Spinal cord (tissue), 10 donors: ENCODE measurements at places on chromosomes 3 and 15.

DNA sequence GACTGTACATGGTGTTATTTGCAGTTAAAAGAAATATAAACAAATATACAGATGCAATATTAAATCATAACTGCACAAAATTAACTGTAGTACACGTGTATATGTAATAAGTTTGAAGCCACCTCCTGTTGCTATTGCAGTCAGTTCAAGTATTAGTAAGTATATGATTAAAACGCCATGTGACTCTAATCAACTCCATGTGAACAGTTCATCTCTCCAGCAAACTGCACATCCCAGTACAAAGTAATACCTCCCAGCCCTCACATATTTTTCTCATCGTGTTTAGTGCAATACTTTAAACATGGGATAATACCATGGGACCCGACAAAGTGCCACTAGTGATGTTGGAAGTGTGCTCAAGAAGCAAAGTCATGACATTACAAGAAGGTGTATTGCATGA, 34.6 kb downstream of the PDCD10 start:
- DNase-seq = no peak

DNA sequence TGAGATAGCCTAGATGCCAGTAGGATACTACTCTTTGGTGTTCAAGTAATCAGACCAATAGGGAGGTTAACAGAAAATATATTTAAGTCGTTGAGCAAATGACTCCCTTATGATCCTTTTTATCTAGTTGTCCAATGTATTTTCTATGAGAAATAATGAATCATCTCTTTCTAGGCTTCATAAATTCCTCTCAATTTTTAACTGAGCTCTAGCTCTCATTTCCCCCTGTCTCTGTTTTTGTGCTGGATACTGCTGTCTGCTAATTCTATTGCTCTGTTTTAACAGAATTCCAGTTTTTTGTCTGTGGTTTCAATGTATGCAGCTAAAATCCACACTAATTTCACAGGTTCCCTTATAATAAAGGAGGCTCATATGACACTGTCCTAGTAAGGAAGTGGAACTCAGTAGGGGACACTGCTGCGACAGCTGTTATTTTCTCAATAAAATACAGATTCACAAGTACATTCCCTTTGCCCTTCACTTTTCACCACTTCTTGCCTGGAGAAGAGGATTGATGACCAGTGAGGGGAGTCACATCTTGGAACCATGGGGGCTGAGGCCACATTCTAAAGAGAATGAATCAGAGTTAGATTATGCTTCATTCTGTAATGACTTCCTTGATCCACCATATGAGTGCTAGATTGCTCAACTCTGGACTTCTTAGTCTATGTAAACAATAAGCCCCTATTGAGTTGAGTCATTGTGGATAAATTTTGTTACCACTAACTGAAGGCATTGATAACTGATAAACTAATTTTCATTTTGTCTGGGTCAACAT, 558.7 kb upstream of the KCNMB2 start:
- no peak for DNase-seq

- no peak for DNase-seq
These were observed 19.3 kb downstream of the SLC51A start for GRCh38 chr3:196235452-196236122.

DNA sequence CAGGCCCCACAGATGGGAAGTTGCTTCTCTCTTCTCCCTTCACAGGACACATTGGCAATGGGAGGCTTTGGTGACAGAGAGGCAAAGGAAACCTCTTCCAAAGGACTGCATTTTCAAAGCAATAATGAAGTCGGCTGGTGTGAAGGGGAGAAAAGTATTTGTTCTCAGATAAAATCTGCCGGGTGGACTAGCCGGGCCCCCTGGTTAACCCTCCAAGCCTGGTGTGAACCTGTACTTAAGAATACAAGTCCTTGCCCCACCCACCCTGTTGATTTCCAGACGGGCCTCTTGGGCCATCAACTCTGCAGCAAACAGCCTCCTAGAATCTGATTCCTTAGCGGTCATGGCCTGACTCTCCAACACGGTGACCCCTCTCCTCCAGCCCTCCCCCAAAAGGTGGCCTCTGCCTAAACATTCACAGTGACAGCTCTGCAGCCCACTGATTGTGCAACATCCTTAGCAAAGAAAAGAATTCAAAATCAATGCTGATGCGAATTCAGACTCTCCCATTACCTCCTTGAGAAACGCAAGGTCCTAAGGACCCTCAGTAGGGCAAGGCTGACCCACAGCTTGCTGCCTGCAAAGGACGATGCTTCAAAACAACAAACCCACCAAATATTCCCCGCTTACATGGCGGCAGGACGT, 9.9 kb downstream of the TLE3 start:
- DNase-seq = no peak

- peak; percentile 32 for DNase-seq
These were observed at the start of gene LHFPL4 for GRCh38 chr3:9553021-9553947. LHFPL4 (minus strand) TSS chr3:9553822; CDS start chr3:9552679, 1,143 bp downstream.

GRCh38 chr3:9884555-9885165, 4.6 kb upstream of the CIDEC start:
- DNase-seq = no peak

DNA sequence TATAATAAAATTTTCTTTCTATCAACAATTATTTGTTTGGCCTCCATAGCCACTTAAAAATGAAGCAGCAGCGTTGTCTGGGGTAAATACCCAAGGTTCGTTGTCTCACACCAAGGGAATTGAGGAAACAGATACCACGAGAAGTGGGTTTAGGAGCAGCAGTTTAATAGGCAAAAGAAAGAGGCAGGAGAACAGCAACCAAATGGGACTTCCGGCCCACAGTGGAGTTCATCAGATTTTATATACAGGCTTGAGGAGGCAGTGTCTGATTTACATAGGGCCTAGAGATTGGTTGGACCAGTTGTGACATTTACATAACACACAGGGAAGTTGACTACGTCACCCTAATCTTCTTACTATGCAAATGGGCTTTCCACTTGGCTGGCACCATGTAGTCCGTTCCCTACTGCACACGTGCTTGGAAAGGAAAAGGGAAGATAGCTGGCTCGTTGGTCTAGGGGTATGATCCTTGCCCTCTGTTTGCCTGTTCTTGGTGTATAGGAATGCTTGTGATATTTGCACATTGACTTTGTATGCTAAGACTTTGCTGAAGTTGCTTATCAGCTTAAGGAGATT, 61.5 kb upstream of the SETMAR start:
- DNase-seq = no peak

DNA sequence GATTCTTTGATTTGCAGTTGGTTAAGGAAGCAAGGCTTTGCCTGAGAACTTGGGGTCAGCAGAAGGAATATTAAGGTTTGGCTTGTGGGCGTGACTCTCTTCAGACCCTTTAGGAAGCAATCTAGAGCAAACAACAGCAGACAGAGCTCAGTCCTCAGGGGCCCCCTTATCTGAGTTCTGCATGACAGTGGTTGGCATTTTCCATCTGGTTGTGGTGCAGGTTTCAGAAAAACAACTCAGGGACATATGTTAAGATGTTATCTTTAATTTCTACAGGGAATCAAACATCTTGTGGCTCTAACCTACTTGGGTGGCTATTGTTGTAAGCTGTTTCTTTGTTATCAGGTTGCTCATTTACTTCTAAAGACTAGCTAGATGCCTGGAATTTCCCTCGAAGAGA, 141.4 kb downstream of the VPS8 start:
- DNase-seq = no peak

GRCh38 chr3:133280586-133280985, 119.3 kb upstream of the BFSP2 start:
- DNase-seq = no peak

GRCh38 chr3:23329471-23330105, 126.5 kb downstream of the UBE2E2 start:
- no peak for DNase-seq
